Central memory CD4-positive, alpha-beta T cell (primary cell): ENCODE measurements at places on chromosomes 4 and X.
A peak's percentile ranks its signal among the peaks of the same experiment; 100 is the strongest.

GRCh38 chr4:77852892-77853495, 9.6 kb upstream of the MRPL1 start:
- DNase-seq, result peak; percentile 78

DNA sequence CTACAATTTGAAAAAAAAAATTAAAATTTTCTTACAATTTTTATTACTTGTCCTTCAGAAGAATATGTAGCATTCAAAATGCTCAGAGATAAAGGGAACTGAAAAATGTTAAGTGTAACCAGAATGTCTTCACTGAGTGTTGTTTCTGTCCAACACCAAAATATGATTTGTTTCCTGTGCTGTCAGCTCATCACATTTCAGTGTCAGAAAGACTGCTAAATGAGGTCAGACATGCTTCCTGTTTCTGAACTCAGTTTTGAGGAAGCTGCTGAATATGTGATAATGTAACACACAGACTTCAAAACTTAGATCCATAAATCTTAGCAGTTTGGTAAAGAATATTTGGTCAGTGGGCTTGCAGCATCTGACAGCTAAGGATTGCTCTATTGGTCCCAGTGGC, 1849.7 kb downstream of the PCDH7 start:
- DNase-seq, result no peak

DNA sequence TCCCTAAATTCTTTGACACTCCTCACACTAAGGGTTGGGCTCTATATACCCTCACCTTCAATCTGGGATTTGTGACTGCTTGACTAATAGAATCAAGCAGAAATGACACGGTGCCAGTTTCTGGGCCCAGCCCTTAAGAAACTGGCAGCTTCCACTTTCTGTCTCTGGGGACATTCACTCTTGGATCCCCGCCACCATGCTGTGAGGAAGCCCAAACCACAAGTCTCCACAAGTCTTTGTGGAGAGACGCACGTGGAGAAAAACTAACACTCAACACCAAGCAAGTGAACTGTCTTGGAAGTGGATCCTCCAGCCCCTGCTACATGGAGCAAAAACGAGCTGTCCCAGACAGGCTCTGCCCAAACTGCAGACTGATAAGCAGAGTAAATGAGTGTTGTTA, 1.1 kb upstream of the EDNRA start:
- DNase-seq, result no peak

- no peak for DNase-seq
Observed at GRCh38 chr4:24843096-24843495, 47.7 kb downstream of the SOD3 start.

- no peak for DNase-seq
Observed at GRCh38 chrX:154695911-154696675, 42.7 kb upstream of the CTAG2 start.

- DNase-seq, result no peak
Observed at GRCh38 chrX:49878128-49878833, 1.0 kb upstream of the USP27X start.

- no peak for DNase-seq
Observed at GRCh38 chrX:154710309-154710708, 40.6 kb downstream of the GAB3 start.

DNA sequence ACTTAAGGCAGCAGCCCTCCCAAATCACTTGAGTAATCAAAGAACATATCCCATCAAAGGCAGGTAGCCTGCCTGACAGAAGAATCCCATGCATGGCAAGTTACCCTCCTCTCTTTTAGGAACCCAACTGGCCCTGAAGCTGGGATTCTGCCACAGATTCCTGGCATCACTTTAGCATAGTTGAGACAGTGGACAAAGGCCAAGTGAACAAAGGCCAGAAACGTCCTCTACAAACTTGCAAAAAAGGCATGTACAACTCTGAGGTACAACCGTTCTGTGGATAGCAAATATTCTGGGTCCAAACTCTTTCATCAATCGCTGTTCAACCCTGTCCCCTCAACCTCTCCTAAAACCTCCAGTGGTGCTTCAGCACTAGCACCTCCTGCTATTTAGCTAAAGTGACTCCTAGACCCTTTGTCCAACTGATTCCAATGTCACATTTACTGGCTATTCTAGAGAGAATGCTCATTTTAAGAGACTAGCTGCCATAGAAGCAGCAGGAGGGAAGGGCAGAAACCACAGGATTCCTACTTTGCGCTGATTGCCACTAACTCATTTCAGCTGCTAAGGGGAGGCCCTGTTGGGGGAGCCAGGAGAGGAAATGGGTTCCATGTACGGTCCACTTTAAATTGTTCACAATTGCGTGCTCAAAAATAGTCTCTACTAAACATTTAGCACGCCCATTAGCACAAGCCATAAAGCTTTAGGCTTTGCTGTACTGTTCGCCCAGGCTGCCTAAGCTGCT, 105.9 kb downstream of the SHROOM4 start:
- no peak for DNase-seq

DNA sequence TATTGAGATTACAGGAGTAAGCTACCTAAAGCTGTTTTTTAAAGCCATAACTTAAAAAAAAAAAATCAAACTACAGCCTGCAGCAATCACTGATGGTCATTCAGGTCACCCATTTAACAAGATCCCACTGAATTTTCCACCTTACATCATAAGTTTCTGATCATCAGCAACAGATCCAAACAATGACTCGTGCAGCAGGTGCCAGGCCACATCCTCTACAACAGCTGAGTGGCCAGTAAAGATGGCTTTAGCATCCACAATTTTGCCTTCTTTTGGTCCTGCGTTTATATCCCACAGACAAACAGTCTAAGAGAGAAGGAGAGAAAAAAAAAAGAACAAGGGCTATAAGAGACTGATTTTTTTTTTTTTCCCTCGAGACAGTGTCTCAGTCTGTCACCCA, 16.6 kb downstream of the RBBP7 start:
- DNase-seq, result no peak

GRCh38 chr4:87035881-87036509, 101.2 kb downstream of the AFF1 start:
- DNase-seq, result no peak

DNA sequence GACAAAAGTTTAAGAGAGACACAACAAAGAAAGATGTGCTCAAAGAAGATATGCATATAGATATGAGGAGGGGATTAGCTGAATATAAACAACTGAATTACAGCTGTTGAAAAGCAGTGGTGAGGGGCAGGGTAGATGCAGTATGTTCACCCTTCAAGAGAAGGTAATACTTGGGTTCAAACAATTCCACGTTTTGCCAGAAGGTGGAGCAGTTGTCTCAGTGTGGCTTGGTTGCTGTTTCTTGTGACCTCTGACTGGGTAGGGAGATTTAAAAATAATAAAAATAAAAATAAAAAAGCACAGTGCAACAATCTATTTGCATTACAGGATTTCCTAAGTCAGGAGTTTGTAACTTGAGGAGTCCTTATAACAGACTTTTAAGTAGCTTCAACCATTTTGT, 23.3 kb downstream of the PHOX2B start:
- no peak for DNase-seq

DNA sequence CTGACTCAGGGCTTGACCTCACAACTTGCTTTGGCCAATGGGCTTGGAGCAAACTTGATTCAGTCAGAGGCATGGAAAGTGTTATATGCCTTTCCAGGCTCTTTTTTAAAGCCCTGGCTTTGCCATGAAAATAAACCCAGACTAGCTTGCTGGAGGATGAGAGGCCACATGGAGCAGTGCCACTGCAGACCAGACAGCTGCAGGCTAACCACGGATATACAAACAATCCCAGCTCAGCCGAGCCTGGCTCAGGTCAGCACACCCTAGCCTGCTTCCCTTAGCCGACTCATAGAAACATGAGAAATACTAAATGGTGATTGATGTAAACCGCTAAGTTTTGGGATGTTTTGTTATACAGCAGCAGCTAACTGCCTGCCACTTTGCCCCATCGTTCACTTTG, 345.1 kb downstream of the ARHGAP10 start:
- no peak for DNase-seq

GRCh38 chr4:105551965-105552746, at the start of gene ARHGEF38:
Gene ARHGEF38, plus strand, starts transcription at chr4:105552620. Its CDS starts 146 bp downstream, at chr4:105552766.
- no peak for DNase-seq

- DNase-seq, result no peak
Observed at GRCh38 chrX:107542500-107542899, 85.8 kb upstream of the PRPS1 start.

DNA sequence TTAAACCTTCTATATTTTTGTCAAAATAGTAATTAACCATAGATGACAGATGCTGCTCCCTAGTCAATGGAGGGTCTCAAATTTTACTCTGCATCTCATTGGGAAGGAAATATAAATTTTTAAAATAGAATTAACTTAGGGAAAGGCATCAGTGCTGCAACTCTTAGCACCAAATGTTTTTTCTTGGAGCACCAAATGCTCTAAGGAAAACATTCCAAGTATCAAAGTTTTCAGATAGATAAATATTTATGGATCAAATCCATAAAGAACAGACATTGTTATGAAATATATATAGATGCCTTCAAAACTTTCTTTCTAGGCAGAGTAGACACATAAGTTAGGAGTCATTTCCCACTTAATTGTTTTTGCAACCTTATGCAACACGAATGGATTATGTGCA, 168.7 kb downstream of the ANTXR2 start:
- no peak for DNase-seq

GRCh38 chr4:59517007-59517406, 1683.1 kb upstream of the ADGRL3 start:
- DNase-seq, result no peak

DNA sequence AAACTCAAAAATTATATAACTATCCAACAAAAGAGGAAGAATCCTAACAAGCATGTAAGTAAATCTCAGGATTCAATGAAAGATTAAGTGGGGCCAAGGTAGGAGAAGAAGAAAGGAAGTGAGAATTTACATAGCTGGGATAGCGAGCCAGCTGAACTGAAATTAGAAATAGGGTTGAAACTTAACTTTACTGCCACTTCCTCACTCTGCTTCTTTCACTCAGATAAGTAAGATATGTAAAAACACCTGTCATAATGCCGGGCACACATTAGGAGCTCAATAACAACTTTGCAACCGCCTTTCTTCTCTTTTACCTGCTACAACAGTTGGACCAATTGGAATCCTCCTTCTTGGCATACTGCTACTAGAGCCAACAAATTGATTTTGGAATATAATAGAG, 129.4 kb downstream of the CNKSR2 start:
- DNase-seq, result no peak

- peak; percentile 2 for DNase-seq
Observed at GRCh38 chr4:42750091-42750490, 93.2 kb upstream of the ATP8A1 start.

DNA sequence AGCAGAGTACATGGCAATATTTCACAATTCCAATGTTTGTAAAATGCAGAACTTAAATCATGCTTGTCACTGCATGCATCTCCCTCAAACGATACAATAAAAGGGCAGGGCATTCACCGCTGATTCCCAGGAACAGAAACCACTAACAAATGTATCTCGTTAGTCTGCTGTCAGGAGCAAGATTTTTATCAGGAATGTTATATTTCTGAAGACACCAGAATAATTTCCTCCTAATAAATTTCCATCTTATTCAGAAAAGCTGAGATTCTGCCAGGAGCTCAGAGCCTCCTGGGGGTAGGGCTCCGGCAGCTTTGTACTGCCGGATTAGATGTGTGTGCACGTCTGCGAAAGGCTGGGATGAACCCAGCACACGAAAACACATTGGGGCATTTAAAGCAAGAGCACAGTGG, 54.0 kb upstream of the LDB2 start:
- no peak for DNase-seq

- DNase-seq, result no peak
Observed at GRCh38 chr4:164734484-164734883, 19.4 kb upstream of the SMIM31 start.

DNA sequence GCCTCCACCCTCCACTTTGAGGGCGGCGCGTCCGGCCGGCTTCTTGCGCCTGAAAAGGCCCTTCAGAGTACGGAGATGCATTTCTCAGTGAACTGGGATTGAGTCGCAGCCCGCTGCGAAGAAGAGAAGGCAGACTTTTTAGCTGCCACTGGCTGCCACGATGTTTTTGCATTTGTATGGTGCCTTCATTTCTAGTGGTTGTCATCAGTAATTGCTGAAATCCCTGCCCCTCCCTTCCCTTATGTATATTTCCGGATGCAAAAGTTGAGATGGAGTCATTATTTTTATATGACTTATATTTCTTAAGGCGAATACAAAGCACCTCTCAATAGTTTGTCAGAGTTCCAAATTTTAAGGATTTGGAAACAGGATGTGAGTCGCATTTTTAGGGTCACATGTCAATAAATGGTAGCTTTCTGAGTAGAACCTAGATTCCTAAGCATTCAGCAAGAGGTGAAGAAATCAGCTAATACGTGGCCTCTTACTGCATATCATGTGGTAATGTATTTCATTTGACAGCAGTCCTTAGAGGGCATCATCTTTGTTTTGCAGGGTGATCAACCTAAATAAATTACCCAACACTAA, 658 bp downstream of the ATP6AP2 start:
- DNase-seq, result peak; percentile 38

- no peak for DNase-seq
Observed at GRCh38 chr4:24007860-24008261, 118.0 kb upstream of the PPARGC1A start.

GRCh38 chr4:71259911-71260331, 78.9 kb upstream of the SLC4A4 start:
- DNase-seq, result no peak

DNA sequence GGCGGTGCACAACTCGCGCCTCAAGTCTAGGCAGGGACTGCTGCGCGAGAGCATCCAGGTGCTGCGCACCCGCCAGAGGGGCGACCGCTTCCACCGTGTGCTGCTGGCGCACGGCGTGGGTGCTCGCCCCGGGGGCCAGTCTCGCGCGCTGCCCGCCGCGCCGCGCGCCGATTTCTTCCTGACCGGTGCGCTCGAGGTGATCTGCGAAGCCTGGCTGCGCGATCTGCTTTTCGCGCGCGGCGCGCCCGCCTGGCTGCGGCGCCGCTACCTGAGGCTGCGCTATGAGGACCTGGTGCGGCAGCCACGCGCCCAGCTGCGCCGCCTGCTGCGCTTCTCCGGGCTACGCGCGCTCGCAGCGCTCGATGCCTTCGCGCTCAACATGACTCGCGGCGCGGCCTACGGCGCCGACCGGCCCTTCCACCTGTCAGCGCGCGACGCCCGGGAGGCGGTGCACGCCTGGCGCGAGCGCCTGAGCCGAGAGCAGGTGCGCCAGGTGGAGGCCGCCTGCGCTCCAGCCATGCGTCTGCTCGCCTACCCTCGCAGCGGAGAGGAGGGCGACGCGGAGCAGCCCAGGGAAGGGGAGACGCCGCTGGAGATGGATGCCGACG, 1.3 kb downstream of the CHST7 start:
- peak; percentile 48 for DNase-seq

DNA sequence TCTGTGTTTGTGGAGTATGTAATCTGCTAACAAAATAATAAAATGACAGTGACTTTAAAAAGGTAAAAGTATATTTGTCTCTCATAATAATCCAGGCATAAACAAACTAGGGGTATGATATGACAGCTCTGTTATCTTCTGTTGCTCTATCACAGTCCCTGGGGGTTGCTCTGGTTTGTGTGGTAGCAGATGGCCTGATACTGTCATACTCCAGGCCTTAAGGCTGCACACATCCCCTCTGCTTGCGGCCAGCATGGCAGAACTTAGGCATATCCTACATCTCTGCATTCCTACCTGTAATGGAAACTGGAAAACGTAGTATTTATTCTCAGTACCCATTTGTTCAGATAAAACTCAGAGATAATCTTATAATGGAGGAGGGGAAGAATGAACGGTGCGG, 117.9 kb upstream of the HAND2 start:
- no peak for DNase-seq

GRCh38 chr4:117154251-117154650, 68.9 kb upstream of the TRAM1L1 start:
- DNase-seq, result no peak
